BJ (cell line): ENCODE measurements at places on chromosomes 4 and X. TPM values are rescaled to one million over a fixed set of nuclear protein-coding genes. Genes with fewer than 3 reads are reported as not detected.

Gene NKX1-1
- polyA plus RNA-seq = not detected in 2 replicates

Gene HTN1
- polyA plus RNA-seq = not detected in 2 replicates

Gene ANOS1
- polyA plus RNA-seq = 0.74 and 0.89 TPM in 2 replicates

Gene TNIP3
- 0.20 and 0.33 TPM in 2 replicates for polyA plus RNA-seq

Gene CYSLTR1
- not detected in 2 replicates for polyA plus RNA-seq

Gene RPS6KA6
- 1.9 and 4.0 TPM in 2 replicates for polyA plus RNA-seq

Gene SRPK3
- 0.44 and 1.1 TPM in 2 replicates for polyA plus RNA-seq

Gene SHISA3
- 0.07 TPM in 1 of 2 replicates, not detected in the other for polyA plus RNA-seq

Gene FGG
- not detected in 2 replicates for polyA plus RNA-seq

Gene NELFA
- polyA plus RNA-seq = 8.6 and 12.8 TPM in 2 replicates

Gene APELA
- polyA plus RNA-seq = not detected in 2 replicates

Gene ANXA3
- 8.2 and 15.7 TPM in 2 replicates for polyA plus RNA-seq

Gene FABP2
- polyA plus RNA-seq = not detected in 2 replicates

Gene SCLT1
- 3.1 and 5.1 TPM in 2 replicates for polyA plus RNA-seq

Gene LIMCH1
- polyA plus RNA-seq = 107 and 133 TPM in 2 replicates

Gene VEGFD
- polyA plus RNA-seq = 0.07 and 0.16 TPM in 2 replicates

Gene PLP1
- polyA plus RNA-seq = 0.75 and 1.9 TPM in 2 replicates

Gene IQSEC2
- 10.6 and 13.5 TPM in 2 replicates for polyA plus RNA-seq

Gene MAGEA2
- polyA plus RNA-seq = not detected in 2 replicates

Gene ODAPH
- not detected in 2 replicates for polyA plus RNA-seq

Gene LNX1
- 0.09 and 0.29 TPM in 2 replicates for polyA plus RNA-seq

Gene EXOC1L
- not detected in 2 replicates for polyA plus RNA-seq

Gene USP53
- polyA plus RNA-seq = 70.5 and 148 TPM in 2 replicates

Gene AMER1
- 1.2 and 1.3 TPM in 2 replicates for polyA plus RNA-seq
